Cortex of kidney (tissue), 1 donor: ENCODE measurements at places on chromosomes 5 and 9.

- DNase-seq = no peak
These were observed 219.7 kb downstream of the ZSWIM6 start for GRCh38 chr5:61551637-61552313.

GRCh38 chr9:114474425-114474824 is 30.8 kb downstream of the WHRN start:
- DNase-seq = no peak

- DNase-seq = no peak
These were observed 506.9 kb downstream of the LRRC70 start for GRCh38 chr5:63085561-63085960.

DNA sequence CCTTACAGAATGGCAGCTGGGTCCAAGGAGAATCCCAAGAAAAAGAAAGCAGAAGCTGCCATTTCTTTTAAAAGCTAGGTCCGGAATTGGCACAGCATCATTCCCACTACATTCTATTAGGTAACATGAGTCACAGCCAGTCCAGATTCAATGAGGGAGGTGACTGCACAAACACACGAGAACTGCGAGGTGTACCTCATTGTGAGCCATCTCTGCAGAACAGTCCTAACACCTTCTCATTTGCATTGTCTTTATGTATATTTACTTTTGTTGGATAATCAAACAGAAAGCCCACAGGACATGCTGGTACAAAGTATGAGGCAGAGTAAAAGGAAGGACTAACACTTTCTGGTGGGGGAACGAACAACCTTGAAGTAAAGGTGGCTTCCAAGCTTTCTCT is 14.6 kb upstream of the HABP4 start:
- no peak for DNase-seq

GRCh38 chr5:120690621-120691407 is 226.7 kb downstream of the PRR16 start:
- no peak for DNase-seq

GRCh38 chr5:76479973-76480667 is 77.0 kb downstream of the IQGAP2 start:
- DNase-seq = no peak

DNA sequence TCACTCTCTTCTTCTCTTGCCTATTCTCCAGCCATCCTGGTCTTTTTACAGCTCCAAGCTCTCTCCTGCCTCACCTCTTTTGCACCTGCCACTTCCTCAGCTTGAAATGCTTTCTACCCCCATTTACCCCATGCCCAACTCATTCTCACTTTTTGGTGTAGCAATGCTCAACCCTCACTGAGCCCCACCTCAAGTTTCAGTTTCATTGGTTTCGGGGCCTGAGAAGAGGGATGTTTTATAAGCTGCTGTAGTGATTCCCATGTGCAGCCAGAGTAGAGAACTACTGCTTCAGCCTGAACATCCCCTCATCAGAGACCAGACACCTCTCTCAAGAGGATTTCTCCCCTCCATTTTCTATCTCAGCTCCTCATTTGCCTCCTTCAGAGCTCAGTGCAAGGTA is 45.2 kb upstream of the FYB1 start:
- no peak for DNase-seq

DNA sequence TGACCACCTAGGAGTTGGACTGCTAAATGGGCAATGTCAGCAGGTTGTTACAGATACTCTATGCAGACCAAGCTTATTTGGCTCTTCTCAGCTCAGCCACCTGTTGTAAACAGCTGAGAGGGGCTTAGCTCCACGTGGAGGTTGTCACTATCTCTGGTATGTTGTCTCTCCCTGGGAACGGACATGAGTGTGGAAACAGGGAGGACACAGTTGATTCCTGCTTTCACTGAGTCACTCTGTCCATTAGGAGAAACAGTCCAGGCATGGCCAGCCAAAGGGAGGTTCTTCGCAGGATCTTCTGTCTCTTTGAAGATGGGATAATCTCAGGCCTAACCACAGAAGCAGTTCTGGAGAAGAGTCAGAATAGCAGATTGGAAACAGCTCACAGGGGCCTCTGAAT is 121.2 kb downstream of the PALM2AKAP2 start:
- no peak for DNase-seq

- no peak for DNase-seq
These were observed 293.4 kb downstream of the EDIL3 start for GRCh38 chr5:84091127-84091799.

DNA sequence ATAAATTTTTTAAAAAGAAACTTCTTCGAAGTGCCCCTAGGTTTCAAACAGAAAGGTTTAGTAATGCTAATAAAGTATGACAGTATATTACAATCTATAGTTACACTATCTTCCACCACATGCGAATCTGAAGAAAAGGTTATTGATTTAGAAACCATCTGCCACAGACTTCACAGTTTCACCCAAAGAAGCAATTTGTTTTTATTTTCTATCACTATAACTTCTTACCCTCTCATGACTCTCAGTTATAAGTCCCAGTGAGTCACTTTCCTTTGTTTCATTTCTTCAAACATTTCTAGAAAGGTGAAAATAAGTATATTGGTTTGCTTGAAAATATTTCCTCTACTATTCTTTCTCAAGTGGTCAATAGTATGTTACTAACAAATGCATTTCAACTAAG is 93.6 kb downstream of the MCTP1 start:
- no peak for DNase-seq

DNA sequence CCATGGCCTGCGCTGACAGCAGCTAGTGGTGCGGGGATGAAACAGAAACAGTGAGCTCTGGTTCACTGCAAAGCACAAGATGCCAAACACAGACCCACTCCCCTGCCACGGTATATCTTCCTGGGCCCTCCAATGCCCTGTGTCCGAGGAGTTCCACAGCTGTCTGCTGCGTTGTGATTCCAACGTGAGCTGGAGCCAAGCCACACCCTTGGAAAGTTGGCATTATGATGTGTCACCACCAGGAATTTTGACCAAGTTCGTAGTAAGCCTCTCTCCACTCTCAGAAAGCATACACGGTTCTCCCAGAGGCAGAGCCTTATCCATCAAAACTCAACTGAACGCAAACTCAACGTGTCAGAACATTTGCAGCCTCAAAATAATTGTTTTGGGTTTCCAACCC is 55.6 kb downstream of the MACROH2A1 start:
- DNase-seq = no peak

DNA sequence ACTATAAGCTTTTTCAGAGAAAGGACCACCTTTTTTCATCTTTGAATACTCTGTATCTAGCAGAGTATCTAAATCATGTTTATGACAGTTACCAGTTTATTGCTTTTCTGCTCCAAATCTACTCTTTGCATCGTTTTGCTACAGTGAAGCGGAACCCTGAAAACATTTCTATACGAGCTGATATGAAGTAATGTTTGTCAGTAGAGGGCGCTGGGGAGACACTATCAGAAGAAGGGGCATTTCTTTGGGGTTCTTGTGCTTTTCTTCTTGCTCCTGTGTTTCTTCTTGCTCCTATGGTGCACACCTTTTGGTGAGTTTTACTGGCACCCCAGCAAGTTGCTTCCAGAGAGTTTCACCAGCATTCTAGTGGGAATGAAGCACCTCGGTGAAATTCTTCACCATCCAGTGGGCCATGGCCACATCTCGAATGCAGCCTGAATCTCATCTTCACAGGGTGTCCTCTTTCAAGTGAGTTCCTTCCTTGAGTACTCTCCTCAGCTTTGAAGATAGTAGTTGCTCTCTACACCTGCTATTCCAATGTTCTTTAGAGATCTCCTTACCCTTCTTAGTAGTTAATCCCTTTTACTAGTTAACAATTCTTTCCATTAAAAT is 98.4 kb downstream of the FGF1 start:
- DNase-seq = no peak

DNA sequence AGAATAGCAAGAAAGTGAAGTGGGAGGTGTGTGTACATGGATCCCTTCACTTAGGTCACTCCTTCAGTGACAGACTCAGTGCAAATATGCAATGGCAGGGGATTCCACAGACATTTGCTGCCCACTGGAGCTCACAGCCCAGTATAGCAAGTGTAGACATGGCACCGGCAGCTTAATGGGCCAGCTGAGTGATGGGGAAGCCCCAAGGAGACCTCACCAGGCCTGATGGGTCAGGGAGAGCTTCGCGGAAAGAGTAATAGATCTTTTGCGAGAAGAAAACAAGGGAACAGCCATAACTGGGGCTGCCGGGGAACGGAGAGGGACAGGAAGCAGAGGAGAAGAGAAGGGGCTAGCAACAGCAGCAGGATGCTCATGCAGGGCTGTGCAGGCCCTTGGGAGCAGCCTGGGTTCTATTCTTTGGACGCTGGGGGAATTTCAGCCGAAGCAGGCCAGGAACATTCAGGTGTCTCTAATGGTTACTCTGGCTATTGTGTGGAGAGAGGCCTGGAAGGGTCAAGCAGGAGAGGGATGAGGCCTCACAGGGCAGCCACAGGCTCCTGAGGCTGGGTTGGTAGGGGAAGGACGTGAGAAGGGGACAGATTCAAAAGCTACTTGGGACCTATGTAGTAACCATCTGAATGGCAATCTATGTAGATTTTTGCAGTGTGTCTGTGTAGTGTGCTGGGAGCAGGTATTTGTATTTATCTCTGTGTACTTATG is 27.0 kb downstream of the TCF7 start:
- DNase-seq = no peak

GRCh38 chr5:180133060-180133459 is 61.5 kb upstream of the RNF130 start:
- no peak for DNase-seq

GRCh38 chr9:74044844-74045243 is 452.3 kb upstream of the RORB start:
- no peak for DNase-seq

DNA sequence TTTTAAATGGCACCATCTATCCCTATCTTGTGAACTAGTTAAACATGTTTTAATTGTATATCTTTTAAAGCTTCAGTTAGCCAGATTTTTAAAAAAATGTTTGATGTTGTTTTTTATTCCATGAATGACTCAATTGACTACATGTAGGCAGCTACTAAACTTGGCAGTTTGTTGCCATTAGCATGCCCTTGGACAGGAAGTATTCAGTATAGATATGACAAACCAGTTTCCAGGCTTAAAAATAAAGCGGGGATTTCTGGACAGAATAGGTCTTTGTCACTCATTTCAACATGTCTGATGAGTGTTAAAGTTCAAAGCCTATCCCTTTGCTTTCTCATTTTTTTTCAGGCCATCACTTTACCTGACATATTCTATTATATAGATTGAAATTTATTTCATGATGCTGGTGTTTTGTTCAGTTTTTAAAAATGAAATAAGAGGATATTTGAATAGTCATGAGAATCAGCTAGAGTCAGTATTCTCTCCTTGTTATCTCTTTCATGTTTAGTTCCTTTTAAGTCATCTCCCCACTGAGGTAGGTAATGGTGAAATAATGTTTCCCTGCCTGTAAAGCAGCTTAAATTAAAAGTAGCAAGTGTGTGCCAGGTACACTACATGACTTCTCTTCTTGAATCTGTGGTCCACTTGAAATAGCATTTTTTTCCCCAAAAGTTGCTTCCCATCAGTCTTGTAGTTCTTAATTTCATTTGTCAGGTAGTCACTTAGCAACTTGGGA is 11.9 kb downstream of the TNFAIP8 start:
- DNase-seq = no peak

DNA sequence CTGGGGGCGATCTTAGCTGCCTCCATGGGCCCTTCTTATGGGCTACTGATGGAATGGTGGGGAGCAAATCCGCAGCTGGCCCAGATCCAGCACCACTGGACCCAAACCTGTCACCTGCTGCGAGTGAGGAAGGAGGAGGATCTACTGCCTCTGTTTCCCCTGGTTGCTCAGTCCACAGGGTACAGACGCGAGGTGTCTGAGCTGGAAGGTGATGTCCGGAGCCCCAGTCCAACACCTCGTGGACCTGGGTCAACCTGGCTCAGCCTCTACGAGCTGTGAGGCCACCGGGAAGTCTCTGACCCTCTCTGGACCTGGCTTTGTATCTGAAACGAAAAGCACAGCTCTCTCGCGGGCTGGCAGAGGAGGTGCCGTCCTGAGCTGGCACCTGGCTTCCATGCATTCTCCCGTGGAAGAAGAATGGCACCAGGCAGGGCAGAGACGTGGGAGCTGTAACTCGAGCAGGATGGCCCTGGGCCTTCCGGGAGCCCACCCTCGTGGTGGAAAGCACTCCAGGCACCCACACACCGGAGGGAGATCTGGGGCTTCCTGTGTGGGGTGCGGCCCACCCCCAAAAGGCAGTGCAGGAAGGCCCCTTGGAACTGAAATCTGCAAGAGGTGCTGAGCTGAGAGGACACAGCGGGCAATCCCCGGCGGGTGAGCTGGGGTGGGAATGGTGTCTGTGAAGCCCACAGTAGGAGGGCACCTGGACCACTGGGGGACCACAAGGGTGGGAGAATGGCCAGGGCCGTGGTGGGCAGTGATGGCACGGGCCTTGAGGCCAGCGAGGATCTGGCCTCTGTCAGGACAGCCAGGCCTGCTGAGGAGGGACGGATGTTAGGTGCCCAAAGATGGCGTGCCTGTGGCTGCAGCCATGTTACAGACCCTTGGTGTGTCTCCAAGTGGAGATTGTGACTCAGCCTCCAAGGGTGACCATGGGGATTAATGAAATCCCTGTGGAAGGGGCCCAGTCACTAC is 133.4 kb downstream of the OLFM1 start:
- DNase-seq = no peak

- no peak for DNase-seq
These were observed 22.2 kb upstream of the CEP78 start for GRCh38 chr9:78213712-78214111.

DNA sequence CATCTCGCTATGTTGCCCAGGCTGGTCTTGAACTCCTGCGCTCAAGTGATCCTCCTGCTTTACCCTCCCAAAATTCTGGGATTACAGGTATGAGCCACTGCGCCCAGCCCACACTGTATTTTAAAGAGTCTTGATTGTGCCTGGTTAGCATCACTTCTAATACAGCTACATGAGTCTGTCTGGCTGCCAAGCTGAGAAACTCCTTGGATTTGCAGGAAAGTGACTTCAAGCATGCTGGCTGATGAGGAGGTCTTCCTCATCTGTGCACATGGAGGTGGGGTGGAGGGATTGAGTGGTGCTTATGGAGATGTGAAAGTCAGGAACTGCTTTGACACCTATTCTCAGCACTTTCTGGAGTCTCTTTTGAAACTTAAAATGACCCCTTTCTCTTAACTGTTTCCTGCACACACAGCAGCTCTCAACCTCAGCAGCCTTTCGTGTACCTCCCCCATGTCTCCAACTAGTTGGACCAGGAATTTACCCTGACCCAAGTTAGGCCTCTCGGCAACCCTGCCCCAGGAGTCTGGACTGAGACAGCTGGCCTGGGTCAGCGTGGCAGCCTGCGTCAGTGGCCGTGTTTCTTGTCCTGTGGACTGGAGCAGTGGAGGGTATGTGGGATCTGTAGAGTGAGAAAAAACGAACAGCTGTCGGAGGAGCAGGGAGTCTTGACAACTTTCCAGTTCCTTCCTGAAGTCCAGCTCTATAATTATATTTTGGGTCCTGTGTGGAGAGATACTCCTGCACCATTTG is 72.5 kb downstream of the ACER2 start:
- no peak for DNase-seq

DNA sequence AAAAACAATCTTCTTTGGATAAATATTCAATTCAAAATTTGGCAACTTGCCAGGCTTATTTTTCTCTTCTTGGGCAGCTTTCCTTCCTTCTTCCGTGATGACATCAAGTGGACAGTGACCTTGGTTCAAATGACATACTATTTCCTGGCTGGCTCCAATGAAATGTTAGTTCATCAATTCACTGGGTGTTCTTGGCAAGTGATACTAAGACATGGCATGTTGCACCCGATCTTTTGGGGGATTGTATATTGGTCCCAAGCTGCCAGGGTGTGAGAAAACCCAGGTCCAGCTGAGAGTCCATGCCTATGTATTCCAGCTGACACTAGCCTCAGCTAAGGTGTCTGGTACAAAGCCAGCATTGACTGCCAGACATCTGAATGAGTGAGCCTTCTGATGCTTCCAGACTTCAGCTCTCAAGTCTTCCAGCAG is 252.9 kb downstream of the MAT2B start:
- no peak for DNase-seq

- no peak for DNase-seq
These were observed 118.6 kb downstream of the ZSWIM6 start for GRCh38 chr5:61450493-61451279.
